Activated naive CD8-positive, alpha-beta T cell treated with anti-CD3 and anti-CD28 coated beads for 36 hours (primary cell): ENCODE measurements at places on chromosomes 2 and 18.

DNA sequence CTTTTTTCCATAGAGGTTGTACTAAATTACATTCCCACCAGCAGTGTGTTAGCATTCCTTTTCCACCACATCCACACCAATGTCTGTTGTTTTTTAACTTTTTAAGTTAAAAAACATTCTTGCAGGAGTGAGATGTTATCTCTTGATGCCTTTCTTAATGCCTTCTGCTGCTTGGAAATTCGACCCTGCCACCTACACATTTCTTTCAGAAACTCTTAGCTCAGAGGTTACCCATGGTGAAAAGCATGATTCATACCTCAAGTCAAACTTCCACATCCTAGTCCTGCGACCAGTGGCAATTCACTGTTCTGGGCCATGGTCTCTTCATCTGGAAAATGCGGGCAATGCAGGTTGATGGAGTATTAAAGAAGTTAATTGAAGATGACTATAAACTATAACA, 12.7 kb upstream of the HNMT start:
- H3K4me1 ChIP-seq = peaks cover 3% of the 10 kb centered on the region
- DNase-seq = no peak
- peaks cover 4% of the 10 kb centered on the region for H3K27me3 ChIP-seq
- H3K27ac ChIP-seq = no peak overlapping the region

- no peak overlapping the region for H3K27ac ChIP-seq
- no peaks in the 10 kb centered on the region for H3K4me1 ChIP-seq
- peaks cover 3% of the 10 kb centered on the region for H3K27me3 ChIP-seq
- no peak for DNase-seq
- no peaks in the 10 kb centered on the region for H3K36me3 ChIP-seq
Measured at GRCh38 chr2:170578606-170579005, 136.5 kb upstream of the SP5 start.

GRCh38 chr18:37665346-37665745, 99.7 kb upstream of the CELF4 start:
- H3K4me1 ChIP-seq = no peaks in the 10 kb centered on the region
- no peaks in the 10 kb centered on the region for H3K27me3 ChIP-seq
- H3K27ac ChIP-seq = no peak overlapping the region

DNA sequence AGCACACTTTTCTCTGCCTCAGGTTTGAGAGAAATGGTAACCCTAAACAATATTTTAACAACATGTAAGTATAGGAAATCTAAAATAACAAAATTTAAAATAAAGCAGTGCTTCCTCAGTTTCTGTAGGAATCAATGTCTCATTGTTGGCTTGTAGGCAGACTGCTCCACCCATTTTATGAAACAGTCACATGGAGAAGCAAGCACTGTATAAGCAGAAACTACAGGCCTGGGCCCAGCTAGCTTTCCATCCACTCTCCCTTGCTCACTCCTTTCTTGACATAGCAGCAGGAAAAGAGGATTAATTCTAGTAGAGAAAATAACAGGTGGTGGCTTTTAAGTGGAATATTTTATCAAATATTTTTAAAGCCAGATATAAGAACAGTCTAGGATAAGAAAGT, 97.2 kb downstream of the PLEKHM3 start:
- H3K27ac ChIP-seq = no peak overlapping the region
- no peak for DNase-seq
- no peaks in the 10 kb centered on the region for H3K27me3 ChIP-seq
- no peaks in the 10 kb centered on the region for H3K36me3 ChIP-seq

- peaks cover 15% of the 10 kb centered on the region for H3K36me3 ChIP-seq
- no peak for DNase-seq
Measured at GRCh38 chr2:36541891-36542595, 55.9 kb downstream of the FEZ2 start.

GRCh38 chr2:15753811-15754702, 162.4 kb downstream of the DDX1 start:
- H3K36me3 ChIP-seq = no peaks in the 10 kb centered on the region
- no peaks in the 10 kb centered on the region for H3K27me3 ChIP-seq
- no peaks in the 10 kb centered on the region for H3K4me1 ChIP-seq
- no peak overlapping the region for H3K27ac ChIP-seq
